Activated T-helper 1 cell treated with Interleukin-2 at 50 U/mL for 16 hours (primary cell): ENCODE measurements at places on chromosomes 4 and X.

DNA sequence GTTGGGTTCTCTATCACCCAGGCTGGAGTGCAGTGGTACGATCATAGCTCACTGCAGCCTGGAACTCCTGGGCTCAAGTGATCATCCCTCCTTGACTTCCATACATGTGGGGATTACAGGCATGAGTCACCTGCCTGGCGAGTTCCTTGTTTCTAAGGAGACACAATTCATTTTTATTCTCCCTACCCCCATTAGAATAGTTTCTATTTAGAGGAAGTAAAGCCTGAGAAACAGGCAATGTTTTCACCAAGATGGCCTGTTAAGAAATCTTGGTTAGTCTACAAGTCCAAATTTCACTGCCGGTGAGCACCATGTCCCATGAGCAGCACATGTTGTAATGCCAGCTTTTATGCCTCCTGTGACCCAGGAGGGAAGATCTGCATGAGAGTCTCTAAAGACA, 5.7 kb downstream of the CYBB start:
- DNase-seq = no peak

- DNase-seq = no peak
These were observed 148.2 kb downstream of the FAM47B start for GRCh38 chrX:35090801-35091200.

DNA sequence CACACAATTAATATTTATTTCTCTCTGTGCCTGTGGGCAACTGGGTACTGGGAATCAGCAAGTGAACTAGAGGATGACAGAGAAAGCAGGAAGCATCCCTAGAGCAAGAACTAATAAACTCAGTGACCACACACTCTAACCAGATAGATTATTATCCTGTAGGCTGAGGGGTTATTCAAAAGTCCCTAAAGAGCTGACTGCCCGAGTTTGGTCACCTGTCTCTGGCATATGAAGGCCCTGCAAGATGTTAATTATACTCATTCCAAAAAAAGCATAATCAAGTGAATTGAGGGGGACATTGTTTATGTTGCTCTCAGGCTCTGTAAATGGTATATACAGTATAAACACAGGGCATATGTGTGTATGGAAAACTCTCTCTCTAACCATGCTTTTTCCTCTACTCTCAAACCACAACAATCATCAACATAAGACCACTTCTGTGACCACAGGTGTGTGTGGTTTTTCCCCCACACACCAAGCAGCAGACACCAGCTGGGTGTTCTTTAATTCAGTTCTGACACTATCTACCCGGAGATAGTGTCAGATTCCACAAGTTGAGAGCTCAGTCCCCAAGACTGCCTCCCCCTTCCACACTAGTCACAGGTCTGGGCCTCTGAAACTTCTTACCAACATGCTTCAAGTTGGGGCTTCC, 6.2 kb upstream of the HPSE start:
- no peak for DNase-seq

GRCh38 chrX:41541386-41541785, 94.2 kb downstream of the NYX start:
- no peak for DNase-seq

DNA sequence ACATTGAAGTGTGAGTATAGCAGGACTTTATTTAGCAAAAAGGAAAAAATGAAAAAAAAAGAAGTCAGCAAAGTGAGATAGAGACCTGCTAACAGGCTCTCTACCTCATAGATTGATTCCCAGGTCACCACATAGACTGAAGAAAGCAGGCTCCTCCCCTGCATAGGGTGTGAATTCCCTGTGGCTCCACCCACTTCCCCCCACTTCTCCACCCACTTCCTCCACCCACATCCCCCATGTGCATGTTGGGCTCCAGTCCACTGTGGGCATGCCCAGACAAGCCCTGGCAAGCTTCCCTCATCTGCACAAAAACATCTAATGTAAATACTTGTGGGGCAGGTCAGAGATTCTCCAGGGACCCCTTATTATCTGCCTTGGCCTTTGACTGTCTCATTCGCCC, 97.8 kb downstream of the TMEM47 start:
- no peak for DNase-seq

DNA sequence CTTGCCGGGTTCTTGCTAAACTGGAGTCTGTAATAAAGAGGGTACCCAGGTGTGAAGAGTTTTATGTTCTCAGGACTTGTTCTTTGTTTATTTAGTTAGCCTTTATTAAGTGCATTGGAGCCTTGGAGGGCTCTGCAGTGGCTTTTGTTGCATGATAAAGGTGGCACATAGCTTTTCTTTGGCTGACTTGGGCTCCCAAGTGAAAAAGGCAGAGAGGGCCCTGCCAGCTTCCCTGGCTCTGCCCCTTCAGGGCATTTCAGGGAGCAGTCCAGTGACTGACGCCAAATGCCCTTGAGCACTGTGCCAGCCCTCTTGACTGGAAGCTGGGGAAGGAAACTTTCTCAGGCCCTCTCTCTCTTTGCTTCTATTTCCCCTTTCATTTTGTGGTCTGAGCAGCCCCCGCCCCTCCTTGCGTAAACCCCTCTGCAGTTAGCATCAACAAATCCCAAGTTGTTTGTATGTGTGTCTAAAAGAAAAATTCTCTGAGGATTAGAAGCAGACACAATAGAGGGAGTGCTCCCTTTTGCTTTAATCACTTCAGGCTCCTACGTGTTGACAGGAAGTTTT, 152.2 kb downstream of the NHS start:
- DNase-seq = no peak

- DNase-seq = no peak
These were observed 802.4 kb downstream of the TRIML1 start for GRCh38 chr4:188941524-188942119.

- no peak for DNase-seq
These were observed 394.2 kb downstream of the ANKRD50 start for GRCh38 chr4:124318292-124318691.

DNA sequence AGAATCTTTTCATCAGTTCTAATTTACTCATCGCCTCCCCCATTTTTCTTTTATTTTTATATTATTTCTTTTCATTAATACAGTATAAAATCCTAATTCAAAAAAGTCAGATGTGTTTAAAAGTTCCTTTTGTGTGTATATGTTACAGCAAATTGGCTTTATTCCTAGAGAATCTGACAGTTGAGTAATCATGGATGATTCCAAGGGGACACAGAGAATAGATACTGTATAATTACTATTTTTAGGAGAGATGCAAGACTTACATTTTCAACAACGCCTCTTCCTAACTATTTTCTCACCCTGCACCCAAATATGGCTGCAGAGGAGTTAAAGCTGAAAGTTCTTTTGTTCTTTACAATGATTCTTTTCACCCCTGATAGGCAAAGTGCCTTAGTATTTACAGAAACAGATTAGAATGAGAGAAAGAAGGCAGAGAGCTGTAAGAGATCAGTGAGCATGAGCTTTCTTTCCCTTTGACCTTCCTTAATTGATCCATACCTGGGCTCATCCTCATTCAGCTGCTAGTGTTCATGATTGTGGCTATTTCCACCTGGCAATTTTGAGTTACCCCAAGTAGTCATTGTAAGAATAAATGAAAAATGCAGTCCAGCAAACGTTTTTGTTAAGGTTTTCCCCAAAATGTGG, 210.8 kb downstream of the SLC4A4 start:
- DNase-seq = no peak
